ENCODE measurements at places on chromosomes 16 and 17. TPM values are rescaled to one million over a fixed set of nuclear protein-coding genes. Genes with fewer than 3 reads are reported as not detected.

Gene NEK8
- total RNA-seq: 7.1 TPM

Gene KRT17
- total RNA-seq: 883 TPM

GRCh38 chr16:85284141-85284817 is 172.0 kb upstream of the CIBAR2 start:
- DNase-seq: no peak

DNA sequence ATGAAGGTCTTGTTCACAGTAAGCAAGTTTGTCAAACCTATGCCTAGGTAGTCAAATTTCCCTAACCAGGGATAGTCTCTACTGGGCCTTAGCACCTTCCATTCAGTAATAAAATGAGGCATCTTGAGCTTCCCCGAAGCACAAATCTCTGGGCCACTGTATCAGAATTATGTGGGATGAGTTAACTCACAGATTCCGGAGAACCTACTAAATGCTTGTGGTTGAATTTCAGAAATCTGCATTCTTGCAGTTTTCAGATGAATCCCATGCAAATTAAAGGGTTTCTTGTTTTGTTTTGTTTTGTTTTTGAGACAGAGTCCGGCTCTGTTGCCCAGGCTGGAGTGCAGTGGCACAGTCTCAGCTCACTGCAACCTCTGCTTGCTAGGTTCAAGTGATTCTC is 478.8 kb upstream of the HSBP1 start:
- no peak for DNase-seq

GRCh38 chr16:55002419-55002818 is 71.8 kb downstream of the IRX5 start:
- DNase-seq: no peak

GRCh38 chr16:10614685-10615084 is 34.3 kb upstream of the EMP2 start:
- DNase-seq: no peak

Data from suprapubic skin (tissue), 4 donors.